ENCODE measurements at places on chromosomes 6 and 20.

DNA sequence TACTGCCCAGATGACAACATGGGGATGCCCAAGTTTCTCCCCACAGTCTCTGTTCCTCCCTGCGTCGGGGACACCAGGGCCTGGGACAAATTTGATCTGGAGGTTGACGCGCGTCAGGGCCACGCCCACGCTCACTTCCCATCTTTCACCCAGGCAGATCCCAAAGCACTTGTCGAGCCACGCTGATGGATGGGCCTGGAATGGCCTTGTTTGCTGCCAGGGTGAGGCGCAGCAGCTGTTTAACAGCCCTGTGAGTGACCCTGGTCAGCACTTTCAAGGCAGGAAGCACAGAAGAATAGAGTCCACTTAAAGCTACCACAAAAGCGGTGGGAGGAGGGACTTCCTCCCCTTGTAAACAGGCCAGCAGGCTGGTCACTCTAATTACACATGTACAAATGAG is 324.7 kb upstream of the JARID2 start:
- no peak for DNase-seq

DNA sequence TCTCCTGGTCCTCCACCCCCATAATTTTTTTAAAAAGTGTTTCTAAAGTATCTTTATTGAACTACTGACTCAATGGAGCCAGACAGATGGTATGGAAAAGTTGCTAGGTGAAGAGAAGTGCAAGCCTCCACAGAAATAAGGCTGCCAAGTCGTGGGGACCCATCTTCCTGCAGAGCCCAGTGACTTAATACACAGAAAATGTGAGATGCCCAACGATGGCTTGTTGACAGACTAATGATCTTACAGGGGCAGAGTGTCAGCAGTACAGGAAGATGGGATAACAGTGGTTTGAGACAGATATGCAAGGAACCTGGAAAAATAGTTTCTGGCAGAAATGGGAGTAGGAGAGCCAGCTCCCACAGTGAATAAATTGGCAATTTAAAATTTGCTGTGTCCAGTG is 43.3 kb downstream of the FYN start:
- no peak for DNase-seq

- DNase-seq = no peak
Measured at GRCh38 chr20:2696646-2697045, 4.1 kb downstream of the EBF4 start.

DNA sequence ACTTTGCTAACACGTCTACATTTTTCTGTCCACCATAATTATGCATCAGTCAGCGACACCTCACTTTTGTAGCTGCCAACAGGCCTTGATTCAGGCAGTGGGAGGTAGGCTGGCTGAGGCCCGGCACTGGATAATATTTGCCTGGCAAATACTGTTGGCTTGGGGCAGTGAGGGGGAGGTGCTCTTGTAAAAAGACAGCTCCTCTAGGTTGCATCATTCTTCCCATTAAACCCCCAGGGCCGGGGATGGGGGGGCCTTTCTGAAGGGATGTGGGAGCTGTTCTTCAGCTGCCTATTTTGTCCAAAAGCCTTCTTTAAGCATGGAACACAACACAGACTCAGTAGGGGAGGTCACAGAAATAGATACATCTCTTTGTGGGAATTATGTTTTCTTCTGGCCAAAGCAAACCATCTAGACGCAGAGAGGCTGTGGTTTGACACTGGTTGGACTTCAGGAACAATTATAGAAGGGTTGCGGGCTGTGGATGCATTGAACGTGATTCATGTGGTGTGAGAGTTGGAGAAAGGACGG is 338.3 kb upstream of the NT5E start:
- no peak for DNase-seq

GRCh38 chr6:84774985-84775284 is 10.5 kb upstream of the TBX18 start:
- DNase-seq = no peak

GRCh38 chr20:37538003-37538402 is 10.3 kb upstream of the BLCAP start:
- DNase-seq = no peak

GRCh38 chr6:14597090-14597489 is 479.5 kb downstream of the CD83 start:
- no peak for DNase-seq

DNA sequence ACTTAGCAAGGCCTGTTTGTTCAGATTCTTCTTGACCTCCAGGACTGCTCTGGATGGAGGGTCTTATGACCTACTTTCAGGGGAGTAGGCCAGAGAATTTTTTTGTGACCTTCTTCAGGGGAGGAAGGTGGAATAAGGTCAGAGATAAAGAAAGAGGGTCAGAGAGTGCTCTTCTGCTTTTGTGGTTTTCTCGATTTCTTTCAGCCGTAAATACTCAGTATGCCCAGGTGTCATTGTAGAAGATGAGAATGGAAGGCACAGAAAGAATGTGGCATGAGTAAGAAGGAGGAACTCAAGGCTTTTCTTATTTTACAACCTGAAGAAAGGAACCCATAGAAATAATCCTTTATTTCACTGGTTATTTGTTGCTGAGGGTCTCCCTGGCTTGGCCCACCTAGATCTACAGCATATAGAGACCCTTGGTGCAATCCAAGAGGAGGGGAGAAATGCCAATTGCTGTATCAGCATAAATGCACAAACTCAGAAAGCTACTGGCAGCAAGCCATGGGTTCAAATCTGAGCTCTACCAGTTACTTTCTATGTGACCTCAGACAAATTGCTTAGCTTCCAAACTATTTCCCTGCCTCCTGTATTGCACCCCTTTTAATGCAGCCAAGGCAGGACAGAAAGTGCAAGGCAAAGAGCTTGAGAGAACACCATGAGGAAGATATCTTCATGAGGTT is 68.0 kb downstream of the OLIG3 start:
- no peak for DNase-seq

DNA sequence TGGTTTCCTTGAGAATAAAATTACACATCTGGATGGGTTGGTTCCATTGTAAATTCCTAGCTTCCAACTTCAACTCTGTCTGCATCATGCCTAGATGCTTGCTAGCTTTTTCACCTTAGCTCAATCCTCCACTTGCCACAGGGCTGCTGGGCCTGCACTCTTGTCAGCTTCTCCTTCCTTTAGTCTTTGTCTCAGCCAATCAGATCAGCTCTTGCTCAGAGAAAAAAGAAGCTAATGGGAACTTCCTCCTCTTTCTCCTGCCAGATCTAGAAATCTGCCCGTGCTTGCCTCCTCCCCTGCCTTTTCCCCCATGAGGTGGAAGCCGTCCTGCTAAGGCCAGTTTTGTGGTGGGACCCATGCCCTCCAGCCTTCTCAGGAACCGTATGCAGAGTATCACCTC is 18.5 kb downstream of the RAE1 start:
- no peak for DNase-seq

GRCh38 chr6:101824551-101825345 is 431.2 kb downstream of the GRIK2 start:
- DNase-seq = no peak

- DNase-seq = no peak
Measured at GRCh38 chr6:151374036-151374683, 17.2 kb downstream of the ZBTB2 start.

DNA sequence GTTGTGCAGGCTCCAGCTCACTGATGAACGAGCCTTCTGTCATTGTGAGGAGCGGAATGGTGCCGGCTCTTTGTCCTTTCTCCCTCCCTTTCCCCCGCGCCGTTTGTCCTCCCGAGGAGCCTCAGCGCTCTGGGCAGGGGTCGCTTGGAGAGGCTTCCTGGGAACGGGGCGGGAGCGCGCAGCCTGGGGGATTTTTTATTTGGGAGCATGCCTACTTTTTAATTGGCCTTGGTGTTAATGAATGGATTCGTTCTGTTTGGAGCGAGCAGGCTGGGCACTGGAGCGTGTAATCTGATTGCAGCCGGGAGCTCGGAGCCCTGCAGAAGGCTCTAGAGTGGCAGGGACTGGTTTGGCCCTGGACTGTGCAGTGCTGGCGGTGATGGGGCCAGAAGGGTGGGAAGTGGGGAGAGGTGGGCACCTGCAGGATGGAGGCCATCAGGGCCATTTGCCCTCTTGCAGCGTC is 118.8 kb downstream of the CDH4 start:
- DNase-seq = no peak

GRCh38 chr20:56627122-56628014 is 1.7 kb upstream of the TFAP2C start:
- no peak for DNase-seq

GRCh38 chr6:157255079-157255478 is 68.2 kb downstream of the TMEM242 start:
- DNase-seq = no peak

DNA sequence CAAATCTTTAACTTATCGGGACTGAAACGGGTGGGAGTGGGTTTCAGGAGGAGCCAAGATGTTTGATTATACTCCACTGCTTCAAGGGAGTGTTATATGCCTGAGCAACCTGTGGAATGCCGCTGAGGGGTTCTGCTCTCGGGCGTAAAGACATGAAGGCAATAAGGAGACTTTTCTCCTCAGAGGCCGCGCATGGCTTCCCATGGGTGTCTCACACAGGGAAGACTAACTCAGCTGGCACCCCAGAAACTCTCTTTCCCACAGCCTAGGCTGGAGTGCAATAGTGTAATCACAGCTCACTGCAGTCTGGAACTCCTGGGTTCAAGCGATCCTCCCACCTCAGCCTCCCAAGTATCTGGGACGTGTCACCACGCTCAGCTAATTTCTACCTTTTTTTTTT is 5.1 kb upstream of the C20orf141 start:
- DNase-seq = no peak

- no peak for DNase-seq
Measured at GRCh38 chr20:56859039-56859800, 230.1 kb downstream of the TFAP2C start.
